ENCODE measurements at places on chromosomes 16 and 17.

DNA sequence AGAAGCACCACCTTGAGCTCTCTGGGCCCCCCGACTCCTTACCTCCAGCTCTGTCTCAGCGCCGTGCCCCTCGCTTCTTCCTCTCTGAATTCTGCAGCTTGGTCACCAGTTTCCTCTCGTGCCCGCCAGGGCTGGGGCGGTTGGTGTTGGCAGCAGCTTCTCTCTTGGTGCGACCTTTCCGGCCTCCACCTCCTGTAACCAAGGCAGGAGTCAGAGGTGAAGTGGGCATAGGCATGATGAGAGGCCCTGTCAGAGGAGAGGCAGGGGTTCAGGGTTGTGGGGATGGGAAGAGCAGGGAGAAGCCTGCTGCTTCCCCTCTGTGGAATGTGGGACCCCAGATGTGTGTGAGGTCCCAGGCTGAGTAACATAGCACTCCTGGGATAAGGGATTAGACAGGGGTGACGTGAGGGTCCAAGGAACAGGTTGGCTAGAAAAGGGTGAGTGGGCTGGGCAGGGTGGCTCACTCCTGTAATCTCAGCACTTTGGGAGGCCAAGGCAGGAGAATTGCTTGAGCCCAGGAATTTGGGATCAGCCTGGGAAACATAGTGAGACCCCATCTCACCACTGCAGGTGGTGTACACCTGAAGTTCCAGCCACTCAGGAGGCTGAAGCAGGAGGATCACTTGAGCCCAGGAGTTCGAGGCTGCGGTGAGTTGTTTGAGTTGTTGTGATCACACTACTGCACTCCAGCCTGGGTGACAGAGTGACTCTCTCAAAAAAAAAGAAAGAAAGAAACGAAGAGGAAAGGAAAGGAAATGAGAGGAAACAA is 626 bp downstream of the NUPR1 start:
- no peak for DNase-seq

DNA sequence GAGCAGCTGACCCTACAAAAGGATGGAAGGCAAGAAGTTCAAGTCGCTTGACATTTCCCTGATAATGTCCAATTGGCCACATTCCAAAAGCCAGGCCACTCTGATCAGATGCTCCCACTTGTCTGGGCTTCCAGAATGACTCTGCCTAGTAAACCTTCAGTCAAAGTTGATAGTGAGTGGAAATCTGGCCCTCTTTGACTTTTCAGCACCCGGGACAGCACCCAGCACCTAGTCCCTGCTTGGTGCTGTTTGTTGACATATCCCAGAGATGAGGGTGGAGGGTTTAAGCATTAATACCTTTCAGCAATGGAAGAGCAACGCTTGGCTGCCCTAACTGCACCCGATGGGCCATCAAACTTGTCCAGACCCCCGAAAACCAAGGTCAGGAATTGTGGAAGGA is 131.3 kb downstream of the AIPL1 start:
- no peak for DNase-seq

DNA sequence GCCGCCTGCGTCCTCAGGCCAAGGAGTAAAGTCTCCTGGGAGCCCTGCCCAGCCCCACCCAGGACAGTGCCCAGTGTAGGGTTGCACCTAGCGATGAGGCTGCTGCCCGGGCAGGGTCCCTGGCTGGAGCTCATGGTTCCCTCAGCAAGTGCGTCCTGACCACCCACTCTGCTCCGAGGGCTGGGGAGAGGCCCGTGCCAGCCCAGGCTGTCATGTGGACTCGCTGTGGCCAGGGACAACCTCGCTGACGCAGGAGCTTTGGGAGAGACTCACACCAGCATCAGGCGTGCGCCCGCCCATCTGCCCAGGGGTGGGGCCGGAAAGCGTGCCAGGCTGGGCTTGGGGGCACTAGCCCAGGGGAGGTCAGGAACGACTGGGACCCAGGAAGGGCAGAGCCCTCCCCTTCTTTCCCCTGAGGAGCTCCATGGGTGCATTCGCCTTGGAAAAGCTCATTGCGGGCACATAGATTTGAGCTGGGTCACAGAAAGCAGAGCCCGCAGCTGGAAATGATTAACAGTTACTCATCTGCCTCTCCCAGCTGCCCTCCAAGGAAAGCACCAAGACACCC is 19.7 kb downstream of the DPEP1 start:
- no peak for DNase-seq

- DNase-seq: no peak
Observed at GRCh38 chr17:81849457-81849856, 10.9 kb downstream of the P4HB start.

- DNase-seq: no peak
Observed at GRCh38 chr17:79388556-79389295, 222.1 kb downstream of the RBFOX3 start.

All from stimulated activated CD4-positive, alpha-beta T cell treated with anti-CD3 and anti-CD28 coated beads, Interleukin-4, amount 100 ng/mL, for 4 hours (primary cell).